EL (cell line): ENCODE measurements at places on chromosomes 5 and 9.

GRCh38 chr5:59054963-59055528 lies 472.2 kb downstream of the RAB3C start:
- no peak for DNase-seq

GRCh38 chr5:139561655-139562451 lies 714 bp downstream of the UBE2D2 start:
- peak; percentile 34 for DNase-seq

DNA sequence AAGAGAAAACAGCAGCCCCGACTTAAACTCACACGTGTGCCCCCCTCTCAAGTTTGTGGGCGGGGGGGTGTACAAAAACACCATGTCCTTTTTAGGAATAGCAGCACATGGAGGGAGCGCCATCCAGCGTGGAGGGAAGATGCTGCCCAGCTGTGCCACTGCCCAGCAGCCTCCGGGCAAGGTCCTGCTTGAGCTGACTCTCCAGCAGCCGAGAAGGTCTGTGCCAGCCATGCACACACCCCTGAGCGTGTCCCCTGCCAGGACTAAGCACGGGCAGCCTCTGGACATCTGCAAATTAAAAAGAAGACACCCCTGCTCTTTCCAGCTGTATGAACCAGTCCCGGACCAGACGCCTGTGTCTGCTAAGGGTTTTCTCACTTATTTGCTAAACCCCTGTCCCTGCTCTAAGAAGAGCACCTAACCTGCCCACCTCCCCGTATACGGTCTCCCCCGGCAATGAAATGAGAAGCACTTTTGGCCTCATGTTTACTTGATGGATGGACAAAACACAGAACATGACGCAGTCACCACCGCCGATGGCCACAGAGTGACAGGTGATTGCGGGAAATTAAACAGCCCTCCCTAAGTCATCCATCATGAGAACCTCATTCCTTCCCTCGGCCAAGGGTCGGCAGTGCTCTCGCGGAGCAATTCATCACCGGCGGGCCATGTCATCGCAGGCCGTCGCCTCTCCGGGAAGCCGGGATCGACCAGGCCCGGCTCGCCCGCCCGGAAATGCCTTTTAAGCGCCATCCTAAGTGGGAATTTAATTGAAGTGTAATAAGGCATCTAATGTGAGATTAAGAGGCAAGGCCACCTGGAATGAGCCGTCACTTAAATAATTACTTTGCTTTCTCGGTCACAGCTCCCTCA lies 96.9 kb downstream of the OLFM1 start:
- no peak for DNase-seq

- DNase-seq, result peak; percentile 92
These were observed 20.2 kb downstream of the COL5A1 start for GRCh38 chr9:134661791-134662142.

- DNase-seq, result no peak
These were observed 42.9 kb downstream of the ADGRV1 start for GRCh38 chr5:90601468-90601867.

DNA sequence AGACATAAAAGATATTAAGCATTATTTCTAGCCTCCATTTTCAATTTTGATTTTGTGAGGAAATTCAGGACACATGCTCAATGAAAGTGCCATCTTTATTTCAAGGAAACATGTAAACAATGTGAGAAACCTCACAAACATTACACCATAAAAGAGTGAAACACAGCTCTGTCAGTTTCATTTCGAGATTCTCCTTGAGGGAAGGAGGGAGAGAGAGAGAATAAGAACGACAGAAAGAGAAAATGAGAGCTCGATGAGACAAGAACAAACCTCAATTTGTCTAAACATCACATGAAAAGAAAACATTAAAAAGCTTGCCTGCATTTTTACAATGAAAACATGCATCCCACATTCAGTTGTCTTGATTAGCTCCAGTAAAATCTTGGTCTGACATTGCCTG lies 553.5 kb upstream of the MEF2C start:
- DNase-seq, result no peak

- DNase-seq, result no peak
These were observed 272.9 kb upstream of the PTGER4 start for GRCh38 chr5:40406741-40407211.

GRCh38 chr5:168843277-168844015 lies 264.3 kb upstream of the PANK3 start:
- DNase-seq, result no peak

- no peak for DNase-seq
These were observed 329 bp downstream of the CDC23 start for GRCh38 chr5:138212828-138213160.

GRCh38 chr9:27817747-27818146 lies 244.5 kb upstream of the C9orf72 start:
- DNase-seq, result no peak

- no peak for DNase-seq
These were observed 18.0 kb downstream of the CLTA start for GRCh38 chr9:36208521-36209253.

DNA sequence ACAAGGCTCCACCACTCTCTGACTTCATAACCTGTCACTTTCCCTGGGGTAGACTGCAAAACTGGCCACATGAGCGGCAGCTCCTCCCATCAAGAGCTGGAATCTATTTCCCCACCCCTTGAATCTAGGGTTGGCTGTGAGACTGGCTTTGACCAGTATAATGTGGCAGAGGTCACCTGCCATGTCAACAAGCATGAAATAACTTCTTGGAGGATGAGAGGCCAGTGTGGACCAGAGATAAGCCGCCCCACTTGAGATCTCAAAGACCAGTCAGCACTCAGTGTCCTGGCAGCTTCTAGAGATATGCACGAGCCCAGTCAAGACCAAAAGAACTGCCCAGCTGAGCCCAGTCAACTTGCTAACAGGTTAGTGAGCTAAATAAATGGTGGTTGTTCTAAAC lies 59.0 kb downstream of the MARCHF11 start:
- DNase-seq, result no peak

DNA sequence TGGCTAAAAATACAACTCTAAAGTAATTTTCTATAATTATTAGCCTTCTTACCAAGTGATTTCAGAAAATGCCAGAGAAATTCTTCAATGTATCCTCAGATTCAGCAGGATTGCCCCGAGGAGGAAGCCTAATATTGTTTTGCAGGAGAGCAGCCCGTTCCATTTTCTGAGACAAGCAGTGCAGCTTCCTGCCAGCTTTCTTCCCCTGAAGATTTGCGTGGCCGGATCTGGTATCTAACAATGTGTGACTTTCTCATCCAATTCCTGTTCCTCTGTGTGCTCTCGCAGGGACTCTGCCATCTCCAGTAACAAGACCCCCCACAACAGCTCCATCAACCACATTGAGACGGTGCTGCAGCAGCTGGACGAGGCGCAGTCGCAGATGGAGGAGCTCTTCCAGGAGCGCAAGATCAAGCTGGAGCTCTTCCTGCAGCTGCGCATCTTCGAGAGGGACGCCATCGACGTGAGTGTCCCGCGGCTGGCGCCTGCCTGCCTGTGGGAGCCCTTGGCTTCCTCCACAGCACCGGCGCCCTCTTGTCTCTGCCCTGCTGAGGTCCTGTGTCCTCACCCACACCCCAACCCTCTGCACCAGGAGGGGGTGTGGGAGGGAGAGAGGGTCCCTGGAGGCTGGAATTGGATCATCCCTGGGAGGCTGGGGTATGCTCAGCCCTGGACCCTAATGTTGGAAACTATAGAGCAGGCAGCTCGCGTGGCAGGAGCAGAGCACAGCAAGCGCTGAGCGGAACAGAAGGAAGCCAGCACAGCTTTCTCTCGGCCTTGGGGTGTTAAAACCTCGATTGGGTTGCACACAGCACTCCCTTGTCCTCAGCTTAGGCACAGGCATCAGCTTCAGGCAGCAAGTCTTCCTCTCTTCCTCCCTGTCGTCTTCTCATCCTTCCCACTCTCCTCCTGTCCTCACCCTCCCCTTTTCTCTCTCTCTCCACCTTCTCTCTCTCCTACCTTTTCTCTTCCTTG lies 216.2 kb downstream of the TRIO start:
- DNase-seq, result no peak

- peak; percentile 74 for DNase-seq
These were observed 488.6 kb upstream of the WWC1 start for GRCh38 chr5:167802755-167803431.

- DNase-seq, result no peak
These were observed 150.4 kb downstream of the ARHGEF28 start for GRCh38 chr5:73776405-73776804.

- DNase-seq, result no peak
These were observed 59.7 kb downstream of the DCP2 start for GRCh38 chr5:113036321-113036720.

DNA sequence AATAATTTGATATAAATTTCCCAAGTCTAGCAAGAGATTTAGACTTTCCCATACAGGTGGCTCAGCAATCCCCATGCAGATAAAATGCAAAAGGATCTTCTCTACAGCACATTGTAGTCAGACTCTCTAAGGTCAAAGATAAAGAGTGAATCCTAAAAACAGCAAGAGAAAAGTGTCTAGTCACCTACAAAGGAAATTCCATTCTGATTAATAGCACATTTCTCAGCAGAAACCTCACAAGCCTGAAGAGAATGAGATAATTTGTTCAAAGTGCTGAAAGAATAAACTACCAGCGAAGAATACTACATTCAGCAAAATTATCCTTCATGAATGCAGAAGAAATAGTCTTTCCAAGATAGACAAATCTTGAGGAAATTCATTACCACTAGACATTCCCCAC lies 493.3 kb downstream of the PRELID2 start:
- DNase-seq, result peak; percentile 57

DNA sequence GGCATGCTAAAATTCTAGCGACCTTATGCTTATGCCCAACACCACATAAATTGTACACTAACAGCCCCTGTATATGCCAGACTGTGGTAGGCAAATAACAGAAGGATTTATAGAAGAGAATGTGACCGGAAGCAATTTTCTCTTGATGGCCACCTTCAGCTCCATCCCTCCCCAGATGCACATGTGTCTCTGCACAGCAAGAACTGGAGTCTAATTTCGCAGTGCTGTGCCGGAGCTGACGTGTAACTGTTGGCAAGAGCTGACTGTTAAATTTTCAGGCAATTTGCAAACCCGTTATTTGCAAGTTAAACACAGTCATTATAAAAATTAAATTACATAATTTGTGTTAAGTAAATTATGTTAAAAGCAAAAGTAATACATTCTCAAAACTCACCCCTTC lies 48.4 kb downstream of the PCA3 start:
- DNase-seq, result no peak

DNA sequence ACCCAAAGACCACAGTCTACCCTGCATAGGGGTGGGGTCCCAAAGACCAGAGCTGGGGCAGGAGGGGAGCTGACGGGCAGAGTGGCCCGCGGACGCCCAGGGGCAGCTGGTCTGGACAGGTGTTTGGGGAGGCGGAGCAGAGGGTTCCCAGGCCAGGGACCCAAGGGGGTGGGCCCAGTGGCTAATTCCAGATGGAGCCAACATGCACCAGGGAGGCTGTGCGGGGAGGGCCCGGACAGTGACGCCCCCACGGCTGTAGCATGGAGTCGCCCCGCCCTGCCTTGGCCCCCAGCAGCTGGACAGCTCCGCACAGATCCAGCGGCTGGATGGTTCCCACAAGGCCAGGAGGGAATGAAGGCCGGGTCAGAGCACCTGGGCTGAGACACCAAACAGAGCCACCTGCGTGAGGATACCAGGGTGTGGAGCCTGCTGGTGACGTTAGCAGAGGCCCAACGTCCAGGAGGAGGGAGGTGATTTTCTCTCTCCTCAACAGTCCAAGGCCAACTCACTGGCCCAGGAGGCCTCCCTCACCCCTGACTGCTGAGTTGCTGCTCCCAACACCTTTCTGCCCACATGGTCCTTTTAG lies 55.3 kb upstream of the EGFL7 start:
- no peak for DNase-seq

- DNase-seq, result peak; percentile 26
These were observed 19.8 kb upstream of the MRNIP start for GRCh38 chr5:179878222-179879002.

- peak; percentile 67 for DNase-seq
These were observed 101.8 kb downstream of the ESM1 start for GRCh38 chr5:54883374-54884194.

DNA sequence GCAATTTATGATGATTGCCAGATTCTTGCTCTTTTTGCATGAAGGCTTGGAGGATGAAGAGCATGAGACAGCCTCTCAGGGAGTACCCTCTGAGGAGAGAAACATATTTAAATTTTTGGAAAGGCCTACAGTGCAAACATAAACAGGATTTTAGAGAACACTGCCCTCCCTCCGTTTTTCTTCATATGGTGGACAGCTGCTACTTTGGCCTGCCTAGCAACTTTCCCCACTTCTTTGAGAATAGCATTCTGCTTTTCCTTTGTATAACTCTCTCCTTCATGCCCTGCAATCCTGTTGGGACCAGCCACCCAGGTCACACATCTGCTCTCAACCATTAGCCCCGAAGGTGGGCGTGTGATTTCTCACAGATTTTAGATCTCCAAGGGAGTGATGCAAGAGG lies 20.5 kb upstream of the TXN start:
- DNase-seq, result no peak

DNA sequence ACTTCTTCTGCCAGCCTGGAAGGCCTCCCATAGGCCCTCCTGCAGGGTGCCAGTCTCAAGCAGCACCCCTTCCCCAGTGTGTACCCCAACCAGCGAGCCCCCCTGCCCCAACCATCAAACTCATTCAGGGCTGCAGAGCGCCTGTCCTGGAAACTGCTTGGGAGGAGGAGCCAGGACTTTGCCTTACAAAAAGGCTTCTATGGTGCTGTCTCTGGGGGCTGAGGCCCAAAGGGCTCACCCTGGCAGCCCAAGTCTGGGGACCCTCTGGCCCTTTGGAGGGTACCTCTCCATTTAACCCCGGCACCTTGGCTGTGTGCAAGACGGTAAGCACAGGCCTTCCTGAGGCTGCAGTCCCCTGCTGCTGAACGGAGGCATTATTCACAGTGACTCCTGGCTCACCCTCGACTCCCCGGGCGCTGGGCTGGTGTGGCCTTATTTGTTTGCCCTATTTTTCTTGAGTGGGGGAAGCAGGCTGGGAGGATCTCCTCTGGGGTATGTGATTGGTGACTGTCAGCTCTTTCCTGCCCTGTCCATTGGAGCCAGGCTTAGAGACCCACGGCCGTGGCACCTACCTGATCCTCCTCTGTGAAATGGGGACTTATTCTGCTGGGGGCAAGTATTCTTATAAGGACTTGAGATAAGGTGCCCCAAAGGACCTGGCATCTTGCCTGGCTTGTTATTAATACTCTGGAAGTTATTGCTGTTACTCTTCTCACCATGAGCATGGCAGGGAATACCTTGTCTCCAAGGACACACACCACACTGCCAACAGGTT lies 5.8 kb downstream of the LMX1B start:
- no peak for DNase-seq
